ENCODE measurements at places on chromosomes 5 and 9.

GRCh38 chr5:6754766-6755165 is 41.5 kb downstream of the TENT4A start:
- no peak for DNase-seq

GRCh38 chr5:61098251-61098995 is 63.8 kb downstream of the SMIM15 start:
- DNase-seq, result no peak

DNA sequence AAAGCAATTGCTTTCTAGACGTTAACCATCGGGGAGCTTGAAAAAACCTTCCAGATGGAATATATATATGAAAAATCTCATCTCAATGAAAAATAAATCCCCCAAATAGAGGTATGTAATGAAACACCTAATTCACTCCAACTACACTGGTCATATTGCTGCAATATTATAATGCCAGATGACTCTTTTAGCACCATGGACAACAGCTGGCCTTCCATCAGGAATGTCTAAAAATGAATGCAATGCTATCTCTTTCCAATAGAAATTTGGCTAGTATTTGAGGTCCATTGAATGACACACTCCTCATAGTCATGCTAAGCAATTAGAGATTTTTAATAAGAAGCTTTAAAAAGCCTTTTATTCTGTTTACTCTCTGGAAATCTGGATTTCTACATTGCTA is 340.2 kb upstream of the BRINP1 start:
- no peak for DNase-seq

GRCh38 chr9:112863214-112863613 is 27.5 kb downstream of the SLC46A2 start:
- DNase-seq, result no peak

DNA sequence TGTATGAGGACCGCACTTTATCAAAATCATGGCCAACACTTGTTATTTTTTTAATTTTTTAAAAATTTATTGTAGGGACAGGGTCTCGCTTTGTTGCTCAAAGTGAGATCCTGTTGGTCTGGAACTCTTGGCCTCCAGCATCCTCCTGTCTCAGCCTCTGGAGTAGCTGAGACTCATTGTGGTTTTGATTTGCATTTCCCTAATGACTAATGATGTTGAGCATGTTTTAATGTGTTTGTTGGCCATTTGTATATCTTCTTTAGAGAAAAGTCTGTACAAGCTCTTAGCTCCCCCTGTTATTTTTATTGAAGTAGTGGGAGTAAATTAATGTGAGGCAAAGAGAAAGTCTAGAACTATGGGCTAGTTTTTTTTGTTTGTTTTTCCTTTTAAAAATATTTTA is 1.6 kb upstream of the RPS6 start:
- no peak for DNase-seq

GRCh38 chr5:149605998-149606724 is 24.9 kb downstream of the ARHGEF37 start:
- DNase-seq, result no peak

DNA sequence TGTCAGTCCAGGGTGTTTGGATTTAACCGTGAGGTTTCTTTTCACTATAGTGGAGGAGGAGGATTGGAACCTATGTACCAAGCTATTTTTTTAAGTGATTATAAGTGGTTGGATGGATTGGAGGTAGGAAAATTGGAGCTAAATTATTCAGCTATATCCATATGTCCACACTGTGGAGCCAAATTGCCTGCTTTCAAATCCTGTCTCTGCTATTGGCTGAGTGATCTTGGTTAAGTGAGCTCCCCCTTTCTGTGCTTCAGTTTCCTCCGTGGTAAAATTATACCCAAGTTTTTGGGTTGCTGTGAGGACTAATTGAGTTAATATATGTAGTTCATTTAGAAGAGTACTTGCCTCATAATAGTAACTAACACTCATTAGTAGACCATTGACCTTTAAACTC is 2.5 kb downstream of the CENPP start:
- DNase-seq, result no peak

DNA sequence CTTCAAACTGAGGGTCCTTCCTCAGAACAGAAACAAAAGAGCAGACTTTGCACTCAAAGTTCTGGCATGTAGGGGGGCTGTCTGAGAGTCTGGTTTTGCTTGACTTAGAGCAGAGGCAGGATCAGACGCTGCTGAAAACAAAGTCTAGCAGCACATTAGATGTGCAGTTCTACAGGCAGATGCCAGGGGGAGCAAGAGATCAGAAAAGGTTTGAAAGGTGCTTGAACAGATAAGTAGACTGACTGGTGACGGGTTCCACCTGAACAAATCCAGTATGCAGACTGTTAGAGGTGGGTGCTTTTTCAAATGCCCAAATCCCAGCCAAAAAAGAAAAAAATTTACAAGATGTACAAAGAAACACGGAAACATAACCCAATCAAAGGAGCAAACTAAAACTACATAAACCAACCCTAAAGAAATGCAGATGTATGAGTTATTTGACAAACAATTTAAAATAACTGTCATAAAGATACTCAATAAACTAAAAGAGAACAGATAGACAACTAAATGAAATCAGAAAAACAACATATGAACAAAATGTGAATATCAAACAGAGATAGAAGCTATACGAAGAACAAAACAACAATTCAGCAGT is 194.7 kb upstream of the FREM1 start:
- DNase-seq, result peak; percentile 45

- DNase-seq, result no peak
Observed at GRCh38 chr9:88320748-88321415, 67.4 kb upstream of the SPIN1 start.

- no peak for DNase-seq
Observed at GRCh38 chr5:148860599-148860998, 34.2 kb downstream of the ADRB2 start.

DNA sequence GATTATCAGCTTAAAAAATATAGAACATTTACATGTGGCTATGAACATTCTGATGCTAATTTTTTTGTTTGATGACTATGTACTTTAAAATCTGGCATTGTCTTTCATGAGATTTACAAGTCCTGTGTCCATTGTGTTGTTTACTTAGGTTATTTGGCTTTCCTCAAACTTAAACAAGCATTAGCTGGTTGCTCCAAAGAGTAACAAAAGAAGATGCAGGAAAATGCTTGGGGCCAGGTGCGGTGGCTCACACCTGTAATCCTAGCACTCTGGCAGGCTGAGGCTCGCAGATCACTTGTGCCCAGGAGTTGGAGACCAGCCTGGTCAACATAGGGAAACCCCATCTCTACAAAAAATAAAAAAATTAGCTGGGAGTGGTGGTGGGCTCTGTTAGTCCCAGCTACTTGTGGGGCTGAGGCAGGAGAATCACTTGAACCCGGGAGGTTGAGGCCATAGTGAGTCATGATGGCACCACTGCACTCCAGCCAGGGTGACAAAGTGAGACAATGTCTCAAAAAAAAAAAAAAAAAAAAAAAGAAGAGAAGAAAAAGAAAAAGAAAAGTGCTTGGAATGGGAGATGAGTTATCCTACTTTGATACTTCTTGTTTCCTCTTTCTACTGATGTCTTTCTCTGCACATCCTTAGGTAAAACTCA is 39.7 kb downstream of the PAM start:
- DNase-seq, result peak; percentile 74

GRCh38 chr5:167143716-167144115 is 1147.7 kb upstream of the WWC1 start:
- no peak for DNase-seq

DNA sequence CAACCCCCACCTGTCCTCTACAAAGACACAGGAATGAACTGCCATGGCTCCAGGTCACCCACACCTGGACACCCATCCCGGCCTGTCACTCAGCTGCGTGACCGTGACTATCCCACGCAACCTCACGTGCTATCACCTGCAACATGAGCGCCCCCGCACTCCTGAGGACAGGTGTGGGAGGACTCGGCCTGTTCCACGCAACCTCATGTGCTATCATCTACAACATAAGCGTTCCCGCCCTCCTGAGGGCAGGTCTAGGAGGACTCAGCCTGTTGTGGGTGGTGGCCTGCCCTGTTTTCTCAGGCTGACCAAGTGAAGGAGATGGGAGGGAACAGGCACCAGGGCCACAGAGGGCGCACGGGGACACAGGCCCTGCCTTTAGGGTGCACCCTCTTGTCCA is 4.1 kb downstream of the QSOX2 start:
- DNase-seq, result no peak

DNA sequence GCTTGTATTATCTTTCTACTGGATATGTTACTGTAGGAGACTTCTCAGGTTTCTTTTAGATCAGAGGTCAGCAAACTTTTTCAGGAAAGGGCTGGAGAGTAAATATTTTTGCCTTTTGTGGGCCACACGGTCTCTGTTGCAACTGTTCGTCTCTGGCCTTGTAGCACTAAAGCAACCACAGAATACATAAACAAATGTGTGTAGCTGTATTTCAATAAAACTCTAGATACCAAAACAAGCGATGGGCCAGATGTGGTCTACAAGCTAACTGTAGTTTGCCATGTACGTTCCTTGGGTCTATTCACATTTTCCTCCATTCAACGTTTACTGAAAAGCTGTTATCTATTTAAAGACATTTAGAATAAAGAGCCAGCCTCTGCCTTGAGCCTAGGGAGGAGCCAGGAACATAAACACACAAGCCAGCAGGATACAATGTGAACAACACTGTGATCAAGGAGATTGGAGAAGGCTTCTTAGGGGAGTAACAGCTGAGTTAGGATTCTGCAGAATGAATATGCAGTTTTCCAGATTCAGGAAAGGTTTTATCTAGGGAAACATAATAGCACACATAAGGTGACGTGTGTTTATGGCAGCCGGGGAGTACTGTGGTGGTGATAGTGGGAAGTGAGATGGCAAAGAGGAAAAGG is 33.0 kb upstream of the HOMER1 start:
- peak; percentile 48 for DNase-seq

DNA sequence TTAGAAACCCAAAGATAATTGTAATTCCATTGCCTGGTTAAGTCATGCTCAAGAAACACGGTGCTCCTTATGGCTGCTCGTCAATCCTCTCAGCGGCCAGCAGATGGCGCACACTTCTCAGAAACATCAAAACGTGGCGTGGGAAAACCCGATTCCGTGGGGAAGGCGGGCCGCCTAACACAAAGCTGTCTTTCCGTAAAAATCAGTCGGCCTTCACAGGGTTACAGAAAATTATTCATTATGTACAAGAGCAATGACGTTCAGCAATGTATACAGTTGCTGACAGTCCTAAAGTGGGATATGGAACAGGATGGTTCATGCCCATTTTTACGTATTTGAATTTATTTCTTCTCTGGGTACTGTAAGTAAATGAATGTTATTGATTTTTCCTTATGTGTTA is 83.5 kb downstream of the PDE4D start:
- DNase-seq, result peak; percentile 33

GRCh38 chr5:102625468-102625867 is 126.7 kb upstream of the SLCO6A1 start:
- DNase-seq, result no peak

DNA sequence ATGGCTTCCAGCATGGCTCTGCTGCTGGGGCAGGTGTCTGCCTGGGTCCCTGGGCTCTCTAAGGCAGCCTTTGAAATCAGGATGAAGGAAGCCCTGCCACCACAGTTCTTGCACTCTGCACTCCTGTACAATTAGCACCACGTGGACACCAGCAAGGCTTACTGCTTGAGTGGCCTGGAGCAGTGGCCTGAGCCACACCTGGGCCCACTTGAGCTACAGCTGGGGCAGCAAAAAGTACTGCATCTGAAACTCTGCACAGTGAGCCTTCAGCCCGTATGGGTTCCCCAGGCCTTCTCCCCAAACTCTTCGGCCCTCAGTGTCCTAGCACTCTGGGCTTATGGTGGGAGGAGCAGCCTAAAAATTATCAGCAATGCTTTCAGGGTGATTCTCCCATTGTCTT is 8.0 kb upstream of the INIP start:
- DNase-seq, result no peak

GRCh38 chr5:103800741-103801495 is 238.3 kb upstream of the NUDT12 start:
- DNase-seq, result no peak

- DNase-seq, result no peak
Observed at GRCh38 chr5:7330256-7330655, 65.7 kb upstream of the ADCY2 start.

GRCh38 chr9:2657427-2657826 is 35.8 kb downstream of the VLDLR start:
- no peak for DNase-seq

- no peak for DNase-seq
Observed at GRCh38 chr9:18805386-18805785, 227.6 kb downstream of the SAXO1 start.

DNA sequence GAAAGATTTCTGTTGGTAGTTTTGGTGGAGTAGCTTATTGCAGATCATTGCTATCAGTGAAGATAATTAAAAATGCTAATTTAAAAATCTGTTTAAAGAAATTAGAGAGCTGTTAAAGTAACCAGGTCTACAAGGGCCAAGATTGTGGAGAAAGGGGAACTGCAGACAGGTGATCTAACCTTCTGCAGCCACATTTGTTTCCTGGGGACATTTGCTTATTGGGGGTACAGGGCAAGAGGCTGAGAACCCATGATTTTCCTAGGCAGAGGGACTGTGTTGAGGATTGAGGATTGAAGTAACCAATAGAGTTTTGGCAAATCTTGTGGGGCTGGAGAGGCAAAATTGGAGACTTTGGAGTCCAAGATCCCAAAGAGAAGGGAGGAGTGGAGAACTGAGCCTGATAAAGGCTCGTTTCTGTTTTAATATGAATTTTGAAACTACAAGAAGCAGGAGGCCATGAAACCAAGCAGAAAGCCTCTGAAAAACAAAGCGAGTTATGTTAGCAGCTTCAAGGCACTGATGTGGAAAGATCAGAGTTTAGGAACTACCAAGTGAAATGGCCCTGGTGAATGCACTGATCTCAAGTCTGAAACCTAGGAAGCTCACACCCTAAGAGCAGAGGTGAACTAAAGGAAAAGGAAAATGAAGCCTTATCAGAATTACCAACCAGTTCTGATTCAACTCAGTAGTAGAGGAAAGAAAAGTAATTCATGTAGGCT is 219.8 kb upstream of the C9orf72 start:
- no peak for DNase-seq

DNA sequence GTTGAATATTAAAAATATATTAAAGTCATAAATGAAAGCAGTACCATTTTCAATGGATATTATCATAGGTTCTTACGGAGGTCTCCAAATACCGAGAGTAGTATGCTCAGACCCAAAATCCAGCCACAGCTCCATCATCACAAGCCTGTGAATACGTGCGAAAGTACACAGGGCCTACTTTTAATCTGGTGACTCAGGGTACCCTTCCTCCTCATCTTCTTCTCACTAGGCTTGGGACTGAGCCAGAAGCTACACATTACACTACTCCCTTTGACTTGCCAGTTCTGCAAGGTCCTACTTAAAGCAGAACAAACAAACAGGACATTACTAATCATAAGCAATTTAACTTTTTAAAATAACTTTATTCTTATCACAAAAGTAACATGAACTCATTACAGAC is 7.6 kb upstream of the RIC1 start:
- DNase-seq, result no peak

- no peak for DNase-seq
Observed at GRCh38 chr9:127873886-127874285, 3.6 kb downstream of the AK1 start.

GRCh38 chr5:79800979-79801827 is 111.6 kb downstream of the CMYA5 start:
- no peak for DNase-seq

DNA sequence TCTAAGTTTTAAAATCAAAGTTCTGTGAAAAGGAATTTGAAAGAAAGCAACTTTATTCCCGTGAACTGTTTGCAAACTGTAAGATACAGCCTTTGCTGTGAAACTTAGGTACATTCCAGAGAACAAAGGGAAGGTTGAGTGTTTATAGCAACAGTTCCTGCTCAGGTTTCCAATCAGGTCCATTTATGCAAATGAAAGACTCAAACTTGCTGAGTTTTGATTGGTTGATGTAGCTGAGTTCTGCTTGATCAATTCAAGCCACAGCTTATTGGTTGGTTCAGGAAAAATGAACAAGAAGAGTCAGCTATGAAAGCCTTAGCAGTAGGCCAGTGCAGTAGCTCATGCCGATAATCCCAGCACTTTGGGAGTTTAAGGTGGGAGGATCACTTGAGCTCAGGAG is 37.9 kb downstream of the SLC27A6 start:
- DNase-seq, result no peak
